ENCODE measurements at places on chromosomes 16 and 17.
A peak's percentile ranks its signal among the peaks of the same experiment; 100 is the strongest.

GRCh38 chr16:48860341-48860740 is 250.4 kb upstream of the N4BP1 start:
- no peak for DNase-seq

DNA sequence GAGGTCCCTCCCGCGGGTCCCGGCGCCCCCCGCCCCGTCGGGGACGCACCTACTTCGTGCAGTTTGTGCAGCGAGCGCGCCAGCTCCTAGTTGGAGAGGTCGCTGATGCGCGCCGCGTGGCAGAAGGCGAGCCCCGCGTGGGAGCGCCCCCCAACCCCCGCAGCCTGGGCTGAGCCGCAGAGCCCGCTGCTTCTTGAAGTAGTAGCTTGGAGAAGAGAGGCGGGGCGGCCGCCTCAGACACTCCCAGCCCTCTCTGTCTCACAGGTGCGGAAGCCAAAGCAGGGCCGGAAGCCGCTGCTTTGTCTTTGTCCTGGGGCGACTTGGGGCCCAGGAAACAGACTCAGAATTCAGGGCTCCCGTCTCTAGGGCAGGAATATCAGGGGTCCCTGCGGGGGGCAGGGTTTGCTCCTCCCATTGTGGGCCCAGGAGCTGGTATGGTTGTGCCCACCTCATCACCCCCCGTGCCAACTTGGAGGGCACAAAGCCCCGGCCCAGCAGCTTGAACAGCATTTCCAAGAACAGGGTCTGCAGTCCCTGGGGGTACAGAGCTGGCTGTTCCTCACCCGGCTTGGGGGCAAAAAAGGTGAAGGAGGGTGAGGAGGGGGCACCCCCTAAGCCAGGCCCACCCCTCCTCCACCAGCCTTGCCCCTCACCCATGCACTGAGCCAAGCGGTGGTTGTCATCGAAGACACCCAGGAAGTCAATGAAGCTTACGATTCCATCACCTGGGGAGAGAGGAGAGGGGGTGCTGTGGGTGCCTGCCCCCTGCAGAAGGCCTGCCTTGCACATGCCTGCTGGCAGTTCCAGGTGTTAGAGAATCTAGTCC is 13.5 kb downstream of the SPATA32 start:
- peak; percentile 80 for DNase-seq

- DNase-seq: no peak
Measured at GRCh38 chr17:72761431-72761830, 331.1 kb downstream of the SLC39A11 start.

GRCh38 chr16:73323880-73324279 is 276.0 kb upstream of the ZFHX3 start:
- DNase-seq: no peak

DNA sequence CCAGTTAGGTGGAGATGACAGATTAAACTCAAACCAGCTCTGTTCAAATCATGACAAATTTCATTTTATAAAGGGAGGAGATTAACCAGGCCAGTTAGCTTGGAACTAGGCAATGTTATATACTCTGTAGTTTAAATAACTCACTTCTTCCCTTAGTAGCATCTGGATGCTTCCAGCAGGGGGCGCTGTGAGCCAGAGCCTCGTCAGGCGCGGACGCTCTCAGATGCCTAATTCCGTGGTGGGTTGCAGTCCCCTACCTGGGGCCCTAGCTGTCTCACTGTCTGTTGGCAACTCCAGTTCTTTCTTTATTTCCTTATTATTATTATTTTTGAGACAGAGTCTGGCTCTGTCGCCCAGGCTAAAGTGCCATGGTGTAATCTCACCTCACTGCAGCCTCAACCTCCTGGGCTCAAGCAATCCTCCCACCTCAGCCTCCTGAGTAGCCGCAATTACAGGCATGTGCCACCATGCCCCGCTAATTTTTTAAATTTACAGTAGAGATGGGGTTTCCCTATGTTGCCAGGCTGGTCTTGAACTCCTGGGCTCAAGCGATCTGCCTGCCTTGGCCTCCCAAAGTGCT is 17.3 kb upstream of the WFDC1 start:
- peak; percentile 60 for DNase-seq
